ENCODE measurements at places on chromosomes 7 and 10. TPM values are rescaled to one million over a fixed set of nuclear protein-coding genes. Genes with fewer than 3 reads are reported as not detected.

PCDH15 gene
- not detected for total RNA-seq

JAKMIP3 gene
- 0.64 TPM for total RNA-seq

DNA sequence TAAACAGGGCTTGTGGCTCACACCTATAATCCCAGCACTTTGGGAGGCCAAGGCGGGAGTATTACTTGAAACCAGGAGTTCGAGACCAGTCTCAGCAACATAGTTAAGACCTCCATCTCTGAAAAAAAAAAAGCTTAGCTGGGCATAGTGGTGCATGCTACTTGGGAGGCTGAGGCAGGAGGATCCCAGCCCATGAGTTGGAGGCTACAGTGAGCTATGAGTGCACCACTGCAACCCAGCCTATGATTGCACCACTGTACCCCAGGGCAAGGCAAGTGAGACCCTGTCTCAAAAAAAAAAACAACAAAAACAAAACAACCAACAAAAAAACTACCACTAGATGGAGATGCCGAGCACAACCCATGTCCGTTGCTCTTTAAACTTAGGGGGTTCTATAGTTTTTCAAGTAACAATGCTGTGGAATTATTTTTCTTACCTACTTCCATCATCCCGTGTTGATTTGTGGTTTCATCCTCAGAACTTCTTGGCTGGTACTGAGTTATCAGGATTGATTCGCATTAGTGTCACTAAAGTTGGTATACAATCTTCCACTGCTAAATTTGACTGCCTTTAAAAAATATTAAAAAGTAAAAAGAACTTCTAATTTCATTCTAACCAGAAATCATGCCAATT is 12.2 kb upstream of the REPIN1 start:
- DNase-seq = no peak

- no peak for DNase-seq
Observed at GRCh38 chr7:99622596-99622995, 5.8 kb downstream of the ZSCAN25 start.

DNA sequence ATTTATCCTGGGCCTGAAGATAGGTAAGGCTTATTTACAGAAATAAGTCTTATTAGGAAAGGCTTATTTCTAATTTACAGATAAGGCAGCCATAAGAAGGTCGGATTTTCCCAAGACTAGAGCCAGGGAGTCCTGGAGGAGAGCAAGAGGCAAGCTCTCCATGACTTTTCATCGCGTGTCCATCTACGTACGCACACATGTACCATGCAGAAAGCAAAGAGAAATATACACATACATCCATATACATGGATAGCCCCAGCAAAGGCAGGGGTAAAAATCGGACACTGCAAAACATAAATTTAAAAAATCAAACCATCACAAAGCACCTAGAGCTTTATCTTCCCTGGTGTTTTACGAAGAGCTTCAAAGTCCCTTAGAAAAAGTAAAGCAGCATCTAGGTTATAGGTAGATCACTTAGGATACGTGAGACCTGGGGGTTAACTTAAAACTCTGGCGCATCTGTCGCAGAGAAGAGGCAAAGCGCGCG is 25.8 kb upstream of the ZRANB1 start:
- no peak for DNase-seq

DNA sequence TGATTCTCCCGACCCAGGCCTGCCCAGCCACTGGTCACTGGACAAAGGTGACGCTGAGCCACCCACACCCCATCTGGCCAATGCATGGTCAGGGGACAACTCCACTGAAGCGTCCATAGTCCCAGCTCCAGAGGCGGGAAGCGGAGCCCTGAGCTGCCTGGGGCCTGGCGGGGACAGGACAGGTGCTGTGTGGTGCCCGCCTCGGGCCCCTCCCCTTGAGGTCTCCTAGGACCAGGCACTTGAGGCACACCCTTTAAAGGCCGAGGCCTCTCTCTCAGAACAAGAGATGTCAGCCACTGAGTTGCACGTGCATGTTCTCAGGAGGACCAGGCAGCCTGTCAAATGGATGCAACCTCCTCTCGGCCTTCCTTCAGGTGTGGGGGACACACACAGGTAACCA is 52.5 kb upstream of the PPP2R2D start:
- DNase-seq = no peak

- no peak for DNase-seq
Observed at GRCh38 chr7:121385056-121385799, 10.9 kb downstream of the FAM3C start.

DNA sequence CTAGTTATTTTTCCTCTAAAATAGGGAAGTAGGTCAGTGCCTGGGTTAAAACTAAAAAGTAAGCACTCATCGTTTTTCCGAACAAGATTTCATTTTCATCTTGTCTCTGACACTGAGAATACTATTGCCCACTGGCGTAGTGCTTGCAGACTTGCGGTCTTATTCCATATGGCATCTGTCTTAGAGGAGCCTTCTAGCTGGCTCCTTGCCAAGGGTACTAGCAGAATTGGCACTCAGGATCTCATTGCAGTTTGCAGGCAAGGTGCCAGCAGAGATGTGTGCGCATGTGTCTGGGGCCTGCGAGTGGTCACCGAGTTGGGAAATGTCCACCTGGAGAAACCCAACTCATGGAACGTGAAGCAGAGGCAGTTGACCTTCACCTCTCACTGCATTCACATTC is 143.4 kb downstream of the CELF2 start:
- no peak for DNase-seq

GRCh38 chr10:3702569-3702968 is 82.4 kb downstream of the KLF6 start:
- DNase-seq = no peak

- no peak for DNase-seq
Observed at GRCh38 chr7:116315293-116315692, 105.0 kb downstream of the TES start.

- no peak for DNase-seq
Observed at GRCh38 chr10:12975906-12976305, 25.6 kb downstream of the CCDC3 start.

TMEM213 gene
- 18.1 TPM for total RNA-seq

GRCh38 chr7:34904987-34905386 is 132.3 kb downstream of the DPY19L1 start:
- no peak for DNase-seq

- DNase-seq = no peak
Observed at GRCh38 chr7:141698247-141699015, 3.5 kb downstream of the DENND11 start.

DNA sequence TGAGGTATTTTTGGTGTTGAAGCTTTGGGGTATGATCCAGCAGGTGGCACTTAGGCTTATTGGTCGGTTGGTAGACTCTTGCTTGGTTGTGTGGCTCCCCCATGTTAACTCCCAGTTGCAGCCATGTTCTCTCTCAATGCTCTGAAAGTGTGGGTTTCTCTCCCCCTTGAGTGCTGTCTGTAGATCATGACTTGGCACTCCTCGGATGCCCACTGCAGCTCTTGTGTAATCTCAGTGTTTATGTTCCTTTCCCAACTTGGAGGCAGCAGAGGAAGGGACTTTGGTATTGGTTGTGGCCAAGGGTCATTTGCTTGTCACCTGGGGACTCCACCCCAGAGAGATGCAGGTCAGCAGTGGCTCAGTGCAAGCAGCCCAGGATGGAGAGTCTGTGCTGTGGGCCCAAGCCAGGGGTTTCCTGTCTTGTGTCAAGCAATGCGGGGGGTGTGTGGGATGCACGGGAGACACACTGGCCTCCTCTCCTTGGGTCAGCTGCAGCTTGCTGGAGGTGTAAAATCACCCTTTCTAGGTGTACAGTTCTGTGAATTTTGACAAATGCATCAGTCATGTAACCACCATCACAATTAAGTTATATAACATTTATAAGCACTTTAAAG is 36.9 kb downstream of the PIK3CG start:
- DNase-seq = no peak

GRCh38 chr7:141320287-141320686 is 230.9 kb upstream of the AGK start:
- DNase-seq = no peak

DNA sequence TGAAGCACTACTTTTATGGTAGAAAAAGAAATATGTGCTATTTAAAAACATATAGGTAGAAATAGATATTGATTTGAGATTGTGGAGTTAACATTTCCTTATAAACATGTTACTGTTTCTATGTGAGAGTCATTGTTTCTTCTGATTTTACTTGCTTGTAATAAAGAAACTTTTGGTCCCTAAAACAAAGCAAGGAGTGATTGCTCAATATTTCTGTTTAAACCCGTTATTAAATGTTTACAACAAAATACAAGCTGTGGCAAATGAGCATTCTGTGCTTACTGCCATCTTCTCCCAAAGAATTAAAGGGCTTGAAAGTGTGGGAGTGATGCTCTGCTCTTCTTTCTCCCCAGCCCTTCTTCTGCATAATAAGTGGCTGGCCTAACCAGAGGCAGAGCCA is 22.7 kb upstream of the CBLL1 start:
- no peak for DNase-seq

TNS3 gene
- 53.0 TPM for total RNA-seq

DNA sequence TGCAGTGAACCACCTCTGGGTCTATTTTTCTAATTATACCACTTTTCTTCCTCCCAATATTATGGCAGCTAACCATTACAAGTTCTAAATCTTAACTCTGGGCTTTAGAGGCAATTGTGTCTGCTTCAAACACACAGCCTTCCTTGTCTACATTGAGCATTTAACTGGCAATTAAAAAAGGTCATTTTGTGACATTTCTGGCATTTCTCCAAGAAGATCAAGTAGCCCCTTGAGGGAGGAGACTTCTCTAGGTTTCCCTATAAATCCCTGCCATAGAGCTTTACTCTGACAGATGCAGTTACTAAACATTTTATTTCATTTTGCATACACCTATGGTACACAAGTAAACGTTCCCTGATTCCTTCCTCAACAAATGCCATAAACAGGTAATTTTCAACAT is 33.4 kb upstream of the FAM133B start:
- no peak for DNase-seq

ZNF37A gene
- total RNA-seq = 25.3 TPM

DNA sequence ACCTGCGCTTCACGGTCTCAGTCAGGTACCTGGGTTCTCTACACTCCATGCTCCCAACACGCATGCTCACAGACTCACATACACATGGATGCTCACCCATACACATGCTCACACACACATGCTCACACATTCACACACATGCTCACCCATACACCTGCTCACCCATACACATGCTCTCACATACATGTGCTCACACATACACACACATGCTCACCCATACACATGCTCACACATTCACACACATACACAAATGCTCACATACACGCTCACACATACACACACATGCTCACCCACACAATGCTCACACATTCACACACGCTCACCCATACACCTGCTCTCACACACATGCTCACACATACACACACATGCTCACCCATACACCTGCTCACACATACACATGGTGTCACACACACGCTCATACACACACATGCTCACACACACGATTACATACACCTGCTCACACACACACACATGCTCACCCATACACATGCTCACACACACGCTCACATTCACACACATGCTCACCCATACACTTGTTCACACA is 119.9 kb downstream of the PAXIP1 start:
- no peak for DNase-seq

FAM25A gene
- 178 TPM for total RNA-seq

GRCh38 chr7:47232751-47233412 is 349.0 kb downstream of the TNS3 start:
- DNase-seq = no peak

DNA sequence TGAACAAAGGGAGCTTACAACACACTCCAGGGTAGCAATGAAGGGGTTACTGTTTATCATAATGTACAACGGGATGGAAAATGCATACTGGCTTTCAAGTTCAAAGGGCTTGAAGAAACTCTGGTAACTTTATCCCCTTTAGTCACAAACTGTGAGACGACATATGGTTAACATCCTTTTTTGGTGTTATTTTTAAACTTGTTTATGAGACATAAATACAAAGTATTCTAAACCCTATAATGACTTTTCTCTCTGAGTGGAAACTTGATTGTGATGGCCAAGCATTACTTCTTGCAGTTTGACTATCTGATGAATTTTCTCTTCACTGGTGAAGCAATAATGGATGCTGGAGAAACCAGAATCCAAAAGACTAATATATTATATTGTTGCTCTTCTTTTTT is 62.0 kb upstream of the SEMA3A start:
- no peak for DNase-seq

SPDYE8 gene
- not detected for total RNA-seq

DNA sequence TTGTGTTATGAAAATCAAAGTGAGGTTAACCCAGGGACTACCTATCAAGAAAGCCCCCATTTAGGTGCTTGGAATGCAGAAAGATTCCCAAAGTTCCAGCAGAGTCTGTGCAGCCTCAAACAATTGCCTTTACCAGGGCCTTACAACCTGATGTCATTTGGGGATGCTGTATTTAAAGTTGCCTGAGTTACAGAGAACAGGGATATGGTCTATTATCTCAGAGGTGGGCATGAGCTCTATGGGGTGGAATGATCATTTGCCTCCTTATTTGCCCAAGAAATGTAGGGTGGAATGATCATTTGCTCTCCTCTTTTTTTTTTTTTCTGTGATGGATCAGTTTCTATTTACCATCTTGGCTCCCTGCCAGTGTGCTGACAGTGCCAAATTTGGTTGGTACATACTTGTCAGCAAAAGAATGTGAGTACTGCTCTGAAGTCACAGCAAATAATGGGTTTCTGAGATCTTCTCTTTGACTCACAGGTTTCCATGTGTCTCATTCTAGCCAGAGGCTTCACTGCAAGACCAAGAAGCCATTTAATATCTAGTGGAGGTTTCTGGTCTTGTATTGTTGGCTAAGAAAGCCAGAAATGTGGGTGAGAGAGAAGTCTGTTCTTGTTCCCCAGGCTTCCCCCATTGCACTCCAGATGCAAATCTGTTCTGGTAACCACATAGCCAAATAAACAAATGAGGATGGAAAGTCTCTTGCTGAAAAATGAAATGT is 45.5 kb upstream of the ZNRF2 start:
- no peak for DNase-seq

DNA sequence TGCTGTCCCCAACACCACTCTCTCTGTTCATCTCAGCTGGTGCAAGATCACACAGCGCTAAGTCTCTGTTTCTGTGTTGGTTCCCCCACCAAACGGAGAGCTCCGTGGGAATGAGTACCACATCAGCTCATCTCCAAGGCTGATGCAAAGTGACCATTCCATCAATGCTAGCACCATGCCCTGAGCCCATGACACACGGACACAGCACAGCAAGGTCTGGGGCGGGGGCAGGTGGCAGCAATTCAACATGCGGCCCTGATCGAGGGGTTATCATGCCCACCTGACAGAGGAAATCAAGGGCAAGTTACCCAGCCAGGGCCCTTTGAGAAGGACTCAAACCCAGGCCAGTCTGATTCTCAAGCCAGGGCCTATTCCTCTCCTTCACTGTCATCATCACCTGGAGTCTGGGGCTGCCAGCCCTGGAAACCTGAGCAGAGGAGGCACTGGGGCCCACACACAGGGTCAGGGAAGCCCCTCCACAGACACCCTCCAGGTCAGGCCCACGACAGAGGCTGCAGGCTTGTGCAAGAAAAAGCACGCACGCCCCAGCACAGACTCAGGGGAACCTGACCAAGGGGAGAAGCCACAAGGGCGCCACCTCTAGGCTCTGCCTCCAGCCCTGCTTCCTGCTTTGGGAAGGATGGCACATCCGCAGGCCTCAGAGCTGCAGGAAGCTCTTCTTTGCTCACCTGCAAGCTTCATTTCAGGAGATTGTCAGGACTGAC is 74.8 kb downstream of the GRID1 start:
- peak; percentile 61 for DNase-seq

CRHR2 gene
- 0.55 TPM for total RNA-seq

- DNase-seq = no peak
Observed at GRCh38 chr10:124649214-124649613, 95.0 kb downstream of the FAM53B start.

SH2B2 gene
- 5.5 TPM for total RNA-seq
